ENCODE measurements at places on chromosomes 3 and 15. TPM values are rescaled to one million over a fixed set of nuclear protein-coding genes. Genes with fewer than 3 reads are reported as not detected.
A peak's percentile ranks its signal among the peaks of the same experiment; 100 is the strongest.

- no peak for DNase-seq
These were observed 95.0 kb downstream of the FNDC3B start for GRCh38 chr3:172134352-172134751.

GRCh38 chr15:96200357-96200967, 130.0 kb upstream of the NR2F2 start:
- DNase-seq = no peak

DNA sequence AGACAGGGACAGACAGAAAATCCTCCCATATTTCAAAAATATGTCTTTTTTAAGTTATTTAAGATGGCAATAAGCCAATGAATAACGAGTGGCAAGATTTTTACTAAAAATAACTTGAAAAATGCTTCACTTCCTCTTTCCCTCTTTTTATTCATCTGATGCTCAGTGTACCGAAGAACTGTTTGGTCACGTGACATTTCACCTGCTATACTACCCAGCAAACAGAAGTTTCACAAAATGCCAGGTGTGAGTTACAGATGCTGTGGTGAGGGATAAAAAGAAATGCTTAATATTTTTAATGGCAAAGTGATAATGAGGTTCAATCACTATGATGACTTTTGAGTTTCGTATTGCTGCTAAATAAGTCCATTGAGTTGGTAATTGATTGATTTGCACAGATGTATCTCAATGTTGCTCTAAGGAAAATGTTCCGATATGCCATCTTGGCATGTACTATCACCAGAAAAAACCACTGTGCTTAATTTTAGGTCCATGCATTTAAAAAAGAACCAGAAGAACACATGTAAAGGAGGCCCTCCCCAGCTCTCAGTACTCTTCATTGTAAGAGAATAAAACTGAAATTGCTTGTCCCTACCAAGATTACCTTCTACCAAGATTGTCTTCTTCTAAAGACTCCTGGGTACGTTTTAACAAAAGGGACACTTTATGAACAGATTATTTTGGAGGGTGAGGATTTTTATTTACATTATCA, 26.0 kb upstream of the SEC62 start:
- DNase-seq = no peak

The RTP1 gene
- not detected for total RNA-seq

- DNase-seq = no peak
These were observed 382.9 kb downstream of the OTOL1 start for GRCh38 chr3:161879470-161879869.

DNA sequence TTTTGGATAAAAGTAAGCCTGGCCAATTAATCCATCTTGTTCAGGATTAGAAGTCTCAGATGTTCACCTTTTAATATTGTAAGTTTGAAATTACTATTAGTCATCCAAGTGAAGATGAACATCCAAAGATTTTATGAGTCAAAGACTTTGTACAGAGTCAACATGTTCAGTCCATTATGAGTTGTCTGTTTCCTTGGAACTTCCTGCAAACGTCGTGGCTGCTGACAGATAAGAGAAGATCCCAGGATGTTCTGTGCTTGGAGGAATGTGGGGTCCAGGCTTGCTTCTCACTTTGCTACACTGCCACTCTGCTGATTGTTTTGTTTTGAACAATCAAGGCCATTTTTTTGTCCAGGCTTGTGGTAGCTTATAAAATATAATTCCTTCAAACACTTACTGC, 74.3 kb upstream of the SLCO2A1 start:
- no peak for DNase-seq

DNA sequence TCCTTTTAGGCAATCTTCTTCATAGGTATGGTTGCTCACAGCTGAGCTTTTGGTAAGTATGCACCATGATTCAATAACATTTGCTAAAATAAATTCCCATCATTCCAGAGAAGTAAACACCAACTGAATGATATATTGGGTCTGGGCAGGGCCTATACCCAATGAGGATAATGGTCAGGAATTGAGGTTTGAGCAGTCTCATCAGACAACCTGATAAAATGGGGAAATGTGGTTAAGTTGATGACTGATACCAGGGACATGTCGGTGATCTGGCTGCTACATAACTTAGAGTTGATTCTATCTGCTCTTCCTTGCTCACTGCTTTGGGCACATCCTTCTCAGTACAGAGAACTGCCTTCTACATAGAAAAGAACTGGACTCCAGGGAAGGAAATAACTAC, 92.9 kb downstream of the GPR156 start:
- DNase-seq = no peak

DNA sequence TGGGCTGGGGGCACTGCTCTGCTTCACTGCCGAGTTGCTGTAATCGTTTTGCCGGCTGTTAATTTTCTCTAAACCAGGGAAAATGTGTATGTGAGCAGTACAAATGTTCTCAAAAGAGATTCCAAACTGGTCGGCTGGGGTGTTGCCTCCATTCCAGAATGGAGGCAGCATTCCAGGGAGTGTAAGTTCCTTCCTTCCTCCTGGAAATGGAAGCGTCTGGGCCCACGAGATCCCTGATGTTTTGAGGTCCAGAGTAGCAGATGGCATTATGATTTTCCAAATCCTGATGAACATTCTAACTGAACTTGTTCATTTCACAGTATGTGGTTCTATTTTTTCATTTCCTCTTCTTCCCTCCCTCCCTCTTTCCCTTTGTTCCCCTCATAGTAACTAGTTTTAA, 64.4 kb upstream of the SKOR1 start:
- DNase-seq = no peak

- no peak for DNase-seq
These were observed 61.4 kb downstream of the RPLP1 start for GRCh38 chr15:69513986-69514385.

The TNFSF10 gene
- total RNA-seq = 74.6 TPM

The SLCO2A1 gene
- 2.2 TPM for total RNA-seq

GRCh38 chr15:95025924-95026728, 794.8 kb downstream of the MCTP2 start:
- DNase-seq = peak; percentile 39

The PRSS50 gene
- not detected for total RNA-seq

DNA sequence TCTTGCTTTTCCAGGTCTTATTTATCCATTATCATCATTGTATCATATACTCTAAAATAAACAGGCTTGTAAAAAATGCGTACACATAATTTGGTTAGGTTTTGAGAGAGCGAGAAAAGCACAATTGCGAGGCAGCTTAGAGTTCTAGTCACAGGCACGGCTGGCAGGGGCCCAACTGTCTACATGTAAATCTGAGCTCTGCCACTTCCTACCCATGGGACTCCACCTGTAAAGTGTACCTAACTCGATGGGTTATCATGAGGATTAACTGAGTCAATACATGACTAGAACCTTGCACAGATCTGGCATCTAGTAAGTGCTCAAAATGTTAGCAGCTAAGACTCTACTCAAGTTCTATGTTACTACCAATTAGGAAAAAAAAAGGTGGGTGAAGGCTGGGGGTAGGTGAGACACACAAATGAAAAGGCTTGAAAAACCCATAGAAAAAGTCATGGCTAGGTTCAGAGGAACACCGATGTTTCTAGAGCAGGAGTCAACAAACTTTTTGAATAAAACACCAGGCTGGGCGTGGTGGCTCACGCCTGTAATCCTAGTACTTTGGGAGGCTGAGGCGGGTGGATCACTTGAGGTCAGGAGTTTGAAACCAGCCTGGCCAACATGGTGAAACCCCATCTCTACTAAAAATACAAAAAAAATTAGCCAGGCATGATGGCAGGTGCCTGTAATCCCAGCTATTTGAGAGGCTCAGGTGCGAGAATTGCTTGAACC, 36.2 kb downstream of the GLB1 start:
- DNase-seq = no peak

The GPD1L gene
- 8.3 TPM for total RNA-seq

GRCh38 chr3:90026406-90026805, 919.0 kb downstream of the EPHA3 start:
- DNase-seq = no peak

- DNase-seq = no peak
These were observed 453.4 kb upstream of the ROBO2 start for GRCh38 chr3:76586471-76586870.

DNA sequence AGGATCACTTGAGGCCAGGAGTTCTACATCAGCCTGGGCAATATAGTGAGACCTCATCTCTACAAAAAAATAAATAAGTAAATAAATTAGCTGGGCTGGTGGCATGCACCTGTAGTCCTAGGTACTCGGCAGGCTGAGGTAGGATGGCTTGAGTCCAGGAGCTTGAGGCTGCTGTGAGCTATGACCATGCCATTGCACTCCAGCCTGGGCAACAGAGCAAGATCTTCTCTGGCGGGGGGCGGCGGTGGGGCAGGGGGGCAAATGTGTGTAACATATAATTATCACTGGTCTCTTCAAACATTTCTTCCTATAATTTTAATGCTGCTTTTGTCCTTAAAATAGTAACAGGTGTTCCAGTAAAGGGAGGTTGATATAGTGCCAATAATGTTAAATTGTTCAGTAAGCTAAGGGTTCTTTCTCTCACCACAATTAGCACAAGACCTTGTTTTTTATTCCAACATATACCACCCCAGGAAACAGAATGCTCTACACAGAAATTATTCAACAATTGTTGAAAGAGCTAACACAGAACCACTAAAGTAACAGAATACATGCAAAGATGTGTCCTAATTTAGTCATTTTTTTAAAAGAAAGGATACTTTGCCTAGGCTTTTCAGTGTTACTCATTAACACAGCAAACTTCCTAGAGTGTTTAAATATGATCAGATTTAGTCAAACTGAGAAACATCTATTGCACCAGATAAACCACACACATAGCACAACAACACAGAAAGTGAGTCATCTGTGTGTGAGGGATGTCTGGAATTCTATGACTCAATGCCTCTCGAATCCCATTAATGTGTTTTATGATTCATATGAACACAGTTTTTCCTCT, 29.1 kb downstream of the ANKRD28 start:
- DNase-seq = peak; percentile 90

Data from glomerular endothelial cell (primary cell).